ENCODE measurements at places on chromosomes 5 and 9.

DNA sequence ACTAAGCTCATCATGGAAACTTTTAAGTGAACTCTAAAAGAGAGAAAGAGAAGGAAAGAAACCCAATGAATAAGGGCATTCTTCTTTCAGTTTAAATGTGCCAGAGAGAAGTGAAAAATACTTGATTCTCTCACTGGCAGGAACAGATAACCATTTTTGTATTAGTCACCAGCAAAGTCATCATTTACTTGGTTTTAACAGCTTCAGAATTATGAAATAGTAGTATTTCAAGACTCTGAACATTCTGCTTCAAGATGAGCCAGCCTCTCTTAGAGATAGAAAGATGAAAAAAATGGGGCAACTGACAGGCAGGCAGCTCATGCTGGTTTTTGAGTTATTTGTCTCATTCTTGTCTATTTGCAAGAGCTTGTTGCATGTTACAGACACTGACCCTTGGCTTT is 103.5 kb downstream of the GCNT1 start:
- no peak for DNase-seq

DNA sequence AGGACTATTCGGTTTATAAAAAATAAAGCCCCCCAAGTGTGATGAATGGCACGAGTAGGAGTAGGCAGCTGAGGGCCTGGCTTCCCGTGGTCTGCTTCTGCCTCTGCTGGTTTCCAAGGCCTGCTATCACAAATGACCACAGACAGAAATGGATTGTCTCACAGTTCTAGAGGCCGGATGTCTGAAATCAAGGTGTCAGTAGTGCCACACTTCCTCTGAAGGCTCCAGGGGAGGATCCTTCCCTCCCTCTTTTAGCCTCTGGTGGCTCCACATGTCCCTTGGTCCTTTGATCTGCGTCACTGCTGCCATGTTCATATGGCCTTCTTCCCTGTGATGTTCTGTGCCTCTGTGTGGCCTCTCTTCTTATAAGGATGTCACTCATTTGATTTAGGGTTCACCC is 15.1 kb downstream of the PRKACG start:
- DNase-seq = no peak

DNA sequence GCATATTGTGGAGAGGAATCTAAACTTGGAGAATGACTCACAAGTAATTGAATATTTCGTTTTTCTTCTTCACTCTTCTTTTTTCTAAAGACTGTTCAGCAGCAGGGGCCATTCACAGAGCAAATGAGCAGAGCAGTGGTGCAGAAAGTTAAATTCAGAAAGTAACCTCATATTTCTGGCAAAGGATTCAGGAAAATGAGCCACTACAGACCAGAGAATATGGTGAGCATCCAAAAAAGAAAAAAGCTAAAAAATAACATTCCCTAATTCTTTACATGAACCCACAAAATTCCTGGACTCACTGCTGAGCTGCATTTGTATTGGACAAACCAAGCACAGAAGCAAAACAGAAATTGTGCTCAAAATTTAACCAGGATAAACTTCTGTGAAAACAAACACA is 1486.8 kb upstream of the C9orf72 start:
- no peak for DNase-seq

GRCh38 chr9:136282272-136282861 is 21.5 kb downstream of the CCDC187 start:
- DNase-seq = no peak

- DNase-seq = no peak
These were observed 245.3 kb downstream of the ADGRV1 start for GRCh38 chr5:90803876-90804275.

DNA sequence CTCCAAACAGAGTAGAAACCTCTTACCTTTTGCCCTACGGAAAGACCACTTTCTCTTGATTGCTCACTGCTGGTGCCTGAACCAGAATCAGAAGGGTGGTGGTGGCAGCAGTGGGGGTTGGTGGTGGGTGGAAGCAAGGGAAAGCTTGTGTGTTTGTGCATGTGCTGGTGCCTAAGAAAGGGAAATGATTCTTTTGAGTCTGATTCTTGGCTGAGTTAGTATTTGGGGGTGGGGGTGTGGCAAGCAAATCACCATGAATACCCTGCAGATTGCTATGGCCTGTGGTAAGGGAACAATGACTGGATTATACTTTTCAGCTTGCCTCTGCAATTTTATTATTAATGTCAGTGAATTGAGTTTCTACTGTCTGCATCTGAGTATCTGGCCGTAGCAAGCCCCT is 106.6 kb downstream of the ARHGAP26 start:
- DNase-seq = no peak
